ENCODE measurements at places on chromosomes 7 and 10.

DNA sequence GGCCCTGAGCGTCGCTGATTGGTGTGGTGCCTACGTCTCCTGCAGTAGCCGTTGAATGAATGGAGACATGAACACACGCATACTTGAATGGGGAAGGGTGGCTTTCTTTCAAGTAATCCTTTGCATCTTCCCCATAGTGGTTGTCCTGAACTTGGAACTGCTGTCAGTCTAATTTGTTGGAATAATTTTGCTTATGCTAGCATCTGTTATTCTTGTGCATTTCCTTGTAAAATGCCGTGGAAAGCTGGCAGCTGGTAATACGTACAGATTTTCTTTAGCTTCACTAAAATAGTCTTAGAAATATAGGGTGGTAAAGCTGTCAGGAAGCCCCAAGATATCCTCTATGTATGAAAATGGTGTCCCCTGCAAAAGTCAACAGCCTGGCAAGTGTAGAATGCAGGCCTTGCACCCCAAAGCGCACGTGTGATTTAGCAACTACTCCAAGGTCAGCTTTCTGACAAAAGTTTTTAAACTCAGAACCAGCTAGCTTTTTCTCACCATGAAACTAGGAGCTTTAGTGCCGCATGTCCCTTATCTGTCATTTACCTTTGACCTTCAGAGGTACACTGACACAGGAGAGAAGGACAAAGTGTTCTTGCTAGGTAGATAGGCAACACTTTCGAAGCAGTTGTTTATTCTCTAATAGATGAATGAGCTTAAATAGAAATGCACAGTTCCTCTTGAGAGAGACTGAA is 70.8 kb downstream of the RBM33 start:
- DNase-seq: no peak

- DNase-seq: no peak
Measured at GRCh38 chr10:20233423-20233822, 417.2 kb downstream of the PLXDC2 start.

DNA sequence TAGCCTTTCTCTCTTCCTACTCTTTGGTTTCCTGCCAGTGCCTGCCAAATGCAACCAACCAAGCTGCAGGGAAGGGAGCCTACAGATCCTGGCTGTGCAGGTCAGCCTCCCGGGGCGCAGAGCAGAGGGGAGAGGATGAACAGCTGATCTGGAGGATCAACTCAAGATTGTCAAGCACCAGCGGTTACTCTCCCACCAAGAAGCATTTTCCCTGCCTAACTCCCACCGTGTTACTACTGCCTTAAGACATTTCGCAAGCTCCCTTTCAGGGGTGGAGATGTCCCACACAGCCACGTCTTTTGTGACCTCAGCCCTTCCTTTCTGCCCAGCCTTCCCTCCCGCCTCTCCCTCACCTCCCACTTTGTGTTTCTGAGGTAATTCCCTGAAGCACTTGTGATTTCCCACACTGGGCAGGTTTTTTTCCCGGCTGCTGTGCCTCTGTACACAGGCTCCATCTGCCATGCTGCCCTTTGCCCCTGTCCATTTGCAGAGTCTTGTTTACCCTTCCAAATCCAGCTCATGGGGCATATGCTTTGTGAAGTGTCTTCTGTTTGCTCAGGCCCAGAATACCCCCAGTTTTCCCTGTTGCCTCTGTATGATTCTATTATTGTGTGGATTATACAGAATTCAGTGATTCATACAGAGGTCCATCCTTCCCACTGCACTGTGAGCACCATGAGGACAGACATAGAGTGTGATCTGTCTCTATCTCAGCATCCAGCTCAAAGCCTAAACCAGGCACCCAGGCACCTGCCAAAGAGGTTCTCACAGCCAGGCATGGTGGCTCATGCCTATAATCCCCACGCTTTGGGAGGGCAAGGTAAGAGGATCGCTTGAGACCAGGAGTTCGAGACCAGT is 40.9 kb upstream of the PAPSS2 start:
- DNase-seq: no peak

- peak; percentile 31 for DNase-seq
Measured at GRCh38 chr10:11684717-11685645, 57.2 kb upstream of the ECHDC3 start.

DNA sequence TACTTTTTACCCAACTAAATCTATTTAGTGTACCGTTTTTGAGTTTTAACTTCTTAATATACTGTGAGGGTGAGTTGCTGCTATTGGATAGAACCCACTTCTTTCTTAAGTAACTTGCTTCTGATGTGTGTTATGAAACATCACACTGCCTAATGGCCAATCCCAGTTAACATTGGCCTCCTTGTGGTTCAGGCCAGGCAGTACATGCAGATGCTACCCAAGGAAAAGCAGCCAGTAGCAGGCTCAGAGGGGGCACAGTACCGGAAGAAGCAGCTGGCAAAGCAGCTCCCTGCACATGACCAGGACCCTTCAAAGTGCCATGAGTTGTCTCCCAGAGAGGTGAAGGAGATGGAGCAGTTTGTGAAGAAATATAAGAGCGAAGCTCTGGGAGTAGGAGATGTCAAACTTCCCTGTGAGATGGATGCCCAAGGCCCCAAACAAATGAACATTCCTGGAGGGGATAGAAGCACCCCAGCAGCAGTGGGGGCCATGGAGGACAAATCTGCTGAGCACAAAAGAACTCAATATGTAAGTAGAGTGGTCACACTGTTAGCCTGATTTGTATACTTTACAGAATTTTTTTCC is 39.7 kb downstream of the TES start:
- DNase-seq: no peak

- no peak for DNase-seq
Measured at GRCh38 chr10:1677307-1677939, 59.9 kb downstream of the ADARB2 start.

DNA sequence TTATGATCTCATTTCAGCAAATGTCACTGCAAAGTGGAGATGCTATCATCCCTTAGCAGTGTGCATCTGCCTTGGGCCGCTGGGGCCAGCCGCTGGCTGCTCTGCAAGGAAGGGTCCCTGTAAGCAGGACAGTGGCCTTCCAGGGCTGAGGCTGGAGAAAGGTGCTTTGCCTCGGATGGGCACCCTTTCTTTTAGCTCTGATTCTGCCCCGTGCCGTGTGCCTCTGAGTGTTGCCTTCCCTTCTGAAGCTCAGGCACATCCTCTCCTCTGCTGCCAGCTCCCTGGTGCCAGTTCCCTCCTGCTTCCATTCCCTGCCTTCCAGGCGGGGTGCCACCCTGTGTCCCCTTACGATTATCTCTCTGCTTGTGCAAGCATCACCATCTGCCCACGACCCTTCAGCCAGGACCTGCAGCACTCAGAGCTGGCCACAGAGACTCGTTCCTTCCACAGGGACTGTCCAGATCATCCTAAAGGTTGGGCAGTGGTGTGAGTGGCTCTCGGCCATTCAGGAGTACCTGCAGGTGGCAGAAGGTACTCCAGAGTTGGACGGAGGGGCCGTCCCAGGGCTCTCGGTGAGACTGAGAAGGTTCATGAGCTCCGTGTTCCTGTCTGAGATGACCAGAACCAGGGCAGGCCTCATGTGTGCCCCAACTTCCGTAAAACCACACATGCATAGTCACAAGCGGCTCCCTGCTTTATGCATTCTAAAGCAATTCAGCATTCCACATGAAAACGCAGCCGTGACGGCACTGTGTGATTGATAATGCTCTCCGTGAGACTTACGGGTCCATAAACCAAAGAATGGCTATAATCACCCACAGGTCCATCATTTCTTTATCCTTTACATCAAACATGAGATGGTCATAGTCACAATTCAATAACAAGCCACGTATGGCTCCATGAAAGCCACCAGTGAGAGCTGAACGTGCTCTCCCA is 371.4 kb downstream of the DNAJB6 start:
- DNase-seq: no peak

GRCh38 chr7:50497068-50497642 is 47.0 kb upstream of the FIGNL1 start:
- no peak for DNase-seq

- no peak for DNase-seq
Measured at GRCh38 chr10:71075086-71075758, 137.1 kb upstream of the UNC5B start.

- DNase-seq: no peak
Measured at GRCh38 chr10:7493996-7494395, 83.2 kb upstream of the SFMBT2 start.

- no peak for DNase-seq
Measured at GRCh38 chr7:115153769-115154477, 232.0 kb downstream of the MDFIC start.

- DNase-seq: no peak
Measured at GRCh38 chr10:113297226-113297625, 255.6 kb upstream of the HABP2 start.

- DNase-seq: no peak
Measured at GRCh38 chr7:137564677-137565076, 221.1 kb upstream of the PTN start.

GRCh38 chr7:83150310-83150709 is 12.4 kb downstream of the PCLO start:
- no peak for DNase-seq

GRCh38 chr10:58543141-58543540 is 30.5 kb downstream of the BICC1 start:
- DNase-seq: no peak

- DNase-seq: no peak
Measured at GRCh38 chr10:17836942-17837341, 27.8 kb downstream of the MRC1 start.

DNA sequence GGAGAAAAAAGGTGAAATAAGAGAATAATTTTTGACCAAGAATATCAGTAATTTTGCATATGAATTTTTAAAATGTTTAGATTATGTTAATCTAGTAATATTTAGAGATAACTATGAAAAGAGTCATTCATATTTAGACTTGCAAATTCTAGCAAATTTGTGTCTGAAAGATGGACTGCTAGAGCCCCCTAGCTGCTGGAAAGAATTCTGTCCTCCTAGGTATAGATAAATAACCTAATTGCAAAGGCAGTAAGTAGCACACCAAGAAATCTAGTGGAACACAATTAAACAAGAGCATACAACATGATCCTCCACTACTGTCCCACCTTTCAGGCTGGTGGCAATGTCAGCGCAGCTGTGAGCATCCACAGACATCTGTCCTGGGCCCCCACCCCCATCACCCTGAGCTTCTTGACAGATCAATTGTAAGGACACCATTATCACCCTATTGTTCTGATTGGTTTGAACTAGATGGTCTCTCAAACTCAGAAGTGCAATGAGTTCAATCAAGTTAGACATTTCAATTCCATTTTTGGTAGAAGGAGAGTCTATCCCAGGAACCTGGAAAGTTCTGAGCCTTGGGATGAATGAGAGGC is 15.0 kb upstream of the GFRA1 start:
- DNase-seq: no peak

- DNase-seq: no peak
Measured at GRCh38 chr10:125201108-125201524, 40.8 kb upstream of the CTBP2 start.

DNA sequence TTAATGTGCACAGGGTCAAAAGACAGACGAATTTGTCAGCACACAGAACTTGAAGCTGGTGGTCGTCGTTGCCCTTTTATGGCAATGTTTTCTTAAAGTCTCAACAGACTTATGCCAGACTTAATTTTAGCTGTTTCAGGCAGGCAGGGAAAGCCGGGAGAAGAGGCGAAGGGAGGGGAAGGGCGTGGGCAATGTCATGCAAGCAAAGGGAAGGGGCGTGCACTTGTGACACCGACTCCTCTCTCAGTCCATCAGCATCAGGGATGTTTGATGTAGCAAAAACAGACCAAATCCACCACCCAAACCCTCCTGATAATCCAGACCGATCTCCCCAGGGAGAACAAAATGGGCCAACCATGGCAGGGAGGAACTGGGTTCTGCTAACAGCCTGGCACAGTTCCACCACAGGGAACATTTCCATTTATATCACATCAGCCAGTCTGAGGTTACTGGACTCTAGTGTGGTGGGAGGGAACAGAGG is 118.1 kb upstream of the RHEB start:
- no peak for DNase-seq

- no peak for DNase-seq
Measured at GRCh38 chr7:119175911-119176627, 951.6 kb downstream of the ANKRD7 start.

GRCh38 chr7:73983437-73984164 is 44.4 kb upstream of the ELN start:
- no peak for DNase-seq

DNA sequence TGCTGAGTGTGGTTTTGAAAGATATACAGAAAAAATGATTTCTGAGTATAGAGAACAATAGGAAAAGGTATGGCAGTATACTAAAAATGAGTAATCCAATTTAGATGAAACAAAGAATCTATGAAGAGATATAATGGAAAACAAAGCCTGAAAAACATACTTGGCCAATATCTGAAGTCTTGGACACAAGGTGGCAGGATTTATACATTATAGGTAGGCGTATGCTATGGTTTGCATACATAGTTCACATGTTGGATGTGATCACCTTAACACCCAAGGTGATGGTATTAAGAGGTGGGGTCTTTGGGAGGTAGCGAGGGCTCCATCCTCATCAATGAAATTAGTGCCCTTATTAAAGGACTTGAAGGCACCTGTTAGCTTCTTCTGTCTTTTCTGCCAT is 34.5 kb upstream of the BPGM start:
- no peak for DNase-seq

GRCh38 chr10:110076559-110077318 is 69.0 kb downstream of the ADD3 start:
- DNase-seq: no peak

- no peak for DNase-seq
Measured at GRCh38 chr10:95404864-95405263, 114.1 kb upstream of the PDLIM1 start.

- DNase-seq: no peak
Measured at GRCh38 chr10:16756561-16757221, 60.5 kb downstream of the RSU1 start.

GRCh38 chr7:2845034-2845592 is 1.0 kb upstream of the GNA12 start:
- no peak for DNase-seq

DNA sequence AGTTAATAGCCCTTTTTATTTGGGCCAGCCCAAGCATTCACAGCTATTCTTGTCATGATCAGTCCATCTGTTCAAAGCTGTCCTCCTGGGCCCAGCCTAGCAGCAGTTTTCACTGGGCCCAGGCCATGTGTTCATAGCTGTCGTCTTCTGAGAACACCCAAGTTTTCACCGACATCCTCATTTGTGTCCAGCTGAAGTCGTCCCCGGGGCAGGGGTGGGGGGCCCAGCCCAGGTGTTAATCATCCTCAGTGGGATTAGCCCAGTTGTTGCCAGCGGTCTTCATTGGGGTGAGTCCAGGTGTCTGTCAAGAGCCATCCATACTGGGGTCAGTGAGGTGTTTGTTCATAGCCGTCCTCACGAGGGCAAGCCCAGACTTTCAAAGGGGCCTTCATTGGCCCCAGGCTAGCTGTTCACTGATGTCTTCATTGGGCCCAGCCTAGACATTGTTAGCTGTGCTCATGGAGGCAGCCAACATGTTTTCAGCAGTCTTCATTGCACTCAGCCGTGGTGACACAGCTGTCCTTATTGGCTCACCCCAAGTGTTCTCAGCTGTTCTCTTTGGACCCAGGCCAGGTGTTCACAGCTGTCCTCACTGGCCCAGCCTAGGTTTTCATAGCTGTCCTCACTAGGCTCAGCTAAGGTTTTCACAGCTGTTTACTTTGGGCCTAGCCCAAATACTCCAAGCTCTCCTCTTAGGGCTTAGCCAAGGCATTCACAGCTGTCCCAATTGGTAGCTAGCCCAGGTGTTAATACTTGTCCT is 10.0 kb downstream of the FRG2B start:
- DNase-seq: no peak

- no peak for DNase-seq
Measured at GRCh38 chr7:91826377-91826776, 54.1 kb downstream of the MTERF1 start.

- no peak for DNase-seq
Measured at GRCh38 chr7:156634117-156634516, 6.5 kb upstream of the RNF32 start.

Measured in stimulated activated CD8-positive, alpha-beta memory T cell treated with anti-CD3 and anti-CD28 coated beads, Interleukin-15, amount 100 ng/mL, for 1 hour (primary cell).